ENCODE measurements at places on chromosomes 12 and 14. TPM values are rescaled to one million over a fixed set of nuclear protein-coding genes. Genes with fewer than 3 reads are reported as not detected.

Gene DUSP6
- 219 TPM for total RNA-seq

Gene PRB2
- not detected for total RNA-seq

DNA sequence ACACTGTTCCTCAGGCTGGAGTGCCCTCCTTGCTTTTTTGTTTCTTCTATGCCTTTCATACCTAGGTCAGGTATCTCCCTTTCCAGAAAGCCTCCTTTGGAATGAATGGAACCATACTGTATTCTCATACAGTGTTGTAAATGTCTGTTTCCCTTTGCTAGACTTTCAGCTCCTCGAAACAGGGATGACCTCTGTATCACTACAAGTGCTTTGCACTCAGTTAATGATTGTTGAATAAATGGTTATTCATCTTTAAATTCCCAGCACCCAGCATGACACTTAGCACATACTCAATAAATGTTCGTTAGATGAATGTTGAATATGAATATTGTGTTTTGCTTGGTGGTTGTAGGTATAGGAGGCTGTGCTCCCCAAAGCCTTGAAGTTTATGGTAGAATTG is 5.9 kb upstream of the TULP3 start:
- DNase-seq = no peak

GRCh38 chr12:52317468-52318052 is 3.6 kb downstream of the KRT83 start:
- no peak for DNase-seq

GRCh38 chr14:66606826-66607225 is 98.9 kb downstream of the GPHN start:
- no peak for DNase-seq
